Left renal pelvis (tissue), 4 donors: ENCODE measurements at places on chromosomes 6 and 20. TPM values are rescaled to one million over a fixed set of nuclear protein-coding genes. Genes with fewer than 3 reads are reported as not detected.

- no peak for DNase-seq
These were observed 34.5 kb downstream of the TXLNB start for GRCh38 chr6:139257291-139257690.

DNA sequence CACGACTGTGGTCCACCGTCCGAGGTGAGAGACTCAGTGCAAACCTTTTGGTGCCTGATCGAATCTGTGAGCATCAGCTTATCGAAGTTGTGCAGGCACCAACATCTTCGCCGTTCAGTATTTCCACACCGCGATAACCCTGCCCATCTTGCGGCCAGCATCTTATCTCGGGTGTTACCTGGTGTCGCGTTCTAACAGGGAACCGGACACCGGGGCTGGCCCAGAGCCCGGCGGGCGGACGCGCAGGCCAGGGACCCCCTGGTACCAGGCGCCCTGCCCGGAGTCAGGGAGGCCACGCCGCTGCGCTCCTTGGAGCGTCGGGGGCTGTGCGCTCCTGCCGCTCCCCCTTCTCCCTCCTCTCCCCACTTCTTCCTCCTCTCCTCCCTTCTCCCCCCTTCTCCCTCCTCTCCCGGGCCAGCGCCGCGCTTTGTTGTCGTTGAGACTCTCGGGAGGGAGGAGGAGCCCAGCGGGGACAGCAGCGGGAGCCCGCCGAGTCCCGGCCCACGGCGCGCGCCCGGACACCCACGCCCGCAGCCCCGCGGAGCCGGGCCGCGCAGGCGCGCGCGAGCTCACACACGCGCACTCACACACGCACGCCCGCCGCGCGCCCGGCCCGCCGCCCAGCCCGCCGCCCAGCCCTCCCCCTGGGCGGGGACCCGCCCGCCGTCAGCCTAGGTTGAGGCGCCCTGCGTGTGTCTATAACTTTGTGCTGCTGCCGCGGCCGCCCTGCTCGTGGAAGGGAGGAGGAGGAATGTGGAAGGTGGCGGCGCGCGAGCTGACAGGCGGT is 1.4 kb upstream of the FOXO3 start:
- peak; percentile 81 for DNase-seq

The PNPLA1 gene
- polyA plus RNA-seq = 0.11 TPM

DNA sequence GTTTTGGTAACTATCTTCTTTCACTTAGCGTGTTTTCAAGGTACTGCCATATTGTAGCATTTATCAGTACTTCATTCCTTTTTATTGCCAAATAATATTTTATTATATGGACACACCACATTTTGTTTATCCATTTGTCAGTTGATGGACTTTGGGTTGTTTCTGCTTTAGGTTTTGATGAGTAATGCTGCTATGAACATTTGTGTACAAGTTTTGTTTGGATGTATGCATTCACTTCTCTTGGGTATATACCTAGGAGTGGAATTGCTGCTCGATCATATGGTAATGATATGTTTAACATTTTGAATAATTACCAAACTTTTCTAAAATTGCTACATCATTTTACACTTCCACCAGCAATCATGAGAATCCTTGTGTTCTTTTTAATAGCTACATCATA is 6.4 kb upstream of the SLC22A7 start:
- DNase-seq = no peak

GRCh38 chr6:484746-485145 is 93.2 kb downstream of the IRF4 start:
- no peak for DNase-seq

The ASIP gene
- not detected for polyA plus RNA-seq

GRCh38 chr20:34979366-34980153 is 23.9 kb downstream of the MYH7B start:
- DNase-seq = no peak

GRCh38 chr20:63046841-63047240 is 40.1 kb upstream of the BHLHE23 start:
- DNase-seq = no peak

- no peak for DNase-seq
These were observed 169.9 kb upstream of the RNF217 start for GRCh38 chr6:124792386-124792785.
